Activated T-helper 17 cell treated with anti-CD3 and anti-CD28 coated beads, Interleukin-2, amount 50 U/mL, for 72 hours (primary cell): ENCODE measurements at places on chromosomes 3 and 15. TPM values are rescaled to one million over a fixed set of nuclear protein-coding genes. Genes with fewer than 3 reads are reported as not detected.

The ATP10A gene
- 15.5 TPM for total RNA-seq

The LARP6 gene
- 0.26 TPM for total RNA-seq

The SLC28A2 gene
- not detected for total RNA-seq

The CDHR4 gene
- total RNA-seq, result 0.40 TPM

The SUSD5 gene
- not detected for total RNA-seq

The ARHGEF26 gene
- total RNA-seq, result 0.17 TPM

The ADAMTS9 gene
- total RNA-seq, result not detected

The JMJD7 gene
- 16.6 TPM for total RNA-seq

The GRIP2 gene
- total RNA-seq, result not detected

The GASK1A gene
- total RNA-seq, result not detected

The RTP3 gene
- total RNA-seq, result not detected

The SEMA7A gene
- total RNA-seq, result 44.9 TPM

The AMT gene
- total RNA-seq, result 2.5 TPM

The AP3B2 gene
- 1.5 TPM for total RNA-seq

The MYO5A gene
- 33.1 TPM for total RNA-seq

The KBTBD8 gene
- 9.8 TPM for total RNA-seq

The MELTF gene
- 6.0 TPM for total RNA-seq

The SLC12A1 gene
- total RNA-seq, result not detected

The CCR3 gene
- total RNA-seq, result not detected

The GRAMD2A gene
- total RNA-seq, result not detected

The GOLGA8J gene
- not detected for total RNA-seq

The DZIP3 gene
- total RNA-seq, result 9.7 TPM

The CCDC33 gene
- total RNA-seq, result not detected

The EHHADH gene
- 3.4 TPM for total RNA-seq

The CCR9 gene
- 0.15 TPM for total RNA-seq

The RLBP1 gene
- not detected for total RNA-seq

The SEMA3B gene
- total RNA-seq, result 2.3 TPM

The UROC1 gene
- not detected for total RNA-seq
